CD8-positive, alpha-beta memory T cell (primary cell): ENCODE measurements at places on chromosomes 6 and 20. TPM values are rescaled to one million over a fixed set of nuclear protein-coding genes. Genes with fewer than 3 reads are reported as not detected.

DNA sequence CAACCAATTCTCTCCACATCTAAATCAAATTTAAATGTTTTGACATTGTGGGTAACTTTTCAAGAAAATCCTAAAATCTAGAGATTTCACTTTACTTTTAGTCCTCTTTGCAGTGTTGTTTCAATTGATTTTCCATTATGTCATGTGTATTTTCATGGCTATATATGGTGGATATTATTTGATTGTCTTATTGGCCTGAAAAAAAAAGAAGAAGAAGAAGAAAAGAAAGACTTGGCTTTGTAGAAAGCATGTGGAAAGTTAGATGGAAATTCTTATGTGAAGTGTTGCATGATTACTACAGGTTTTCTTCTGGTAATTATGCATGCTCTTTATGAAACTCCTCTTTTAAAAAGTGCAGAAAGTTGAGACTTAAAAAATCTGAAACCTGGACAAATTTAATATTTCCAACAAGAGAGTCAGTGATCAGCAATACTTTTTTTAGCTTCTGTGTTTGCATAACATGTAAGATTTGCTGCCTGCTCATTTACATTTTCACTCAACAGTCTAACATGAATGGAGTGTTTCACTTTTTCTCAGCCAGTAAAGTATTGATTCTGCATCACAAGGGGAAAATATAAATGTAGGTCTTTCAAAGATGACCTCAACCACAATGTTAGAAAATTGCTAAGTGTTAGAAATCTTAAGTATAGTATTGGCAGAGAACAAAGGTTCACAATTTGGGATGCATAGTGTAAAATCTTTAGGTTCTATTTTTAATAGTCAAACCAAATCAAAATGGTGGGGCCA is 438.7 kb downstream of the BCKDHB start:
- H3K36me3 ChIP-seq = no peaks in the 10 kb centered on the region
- no peak overlapping the region for H3K4me3 ChIP-seq
- no peak overlapping the region for H3K27ac ChIP-seq

DNA sequence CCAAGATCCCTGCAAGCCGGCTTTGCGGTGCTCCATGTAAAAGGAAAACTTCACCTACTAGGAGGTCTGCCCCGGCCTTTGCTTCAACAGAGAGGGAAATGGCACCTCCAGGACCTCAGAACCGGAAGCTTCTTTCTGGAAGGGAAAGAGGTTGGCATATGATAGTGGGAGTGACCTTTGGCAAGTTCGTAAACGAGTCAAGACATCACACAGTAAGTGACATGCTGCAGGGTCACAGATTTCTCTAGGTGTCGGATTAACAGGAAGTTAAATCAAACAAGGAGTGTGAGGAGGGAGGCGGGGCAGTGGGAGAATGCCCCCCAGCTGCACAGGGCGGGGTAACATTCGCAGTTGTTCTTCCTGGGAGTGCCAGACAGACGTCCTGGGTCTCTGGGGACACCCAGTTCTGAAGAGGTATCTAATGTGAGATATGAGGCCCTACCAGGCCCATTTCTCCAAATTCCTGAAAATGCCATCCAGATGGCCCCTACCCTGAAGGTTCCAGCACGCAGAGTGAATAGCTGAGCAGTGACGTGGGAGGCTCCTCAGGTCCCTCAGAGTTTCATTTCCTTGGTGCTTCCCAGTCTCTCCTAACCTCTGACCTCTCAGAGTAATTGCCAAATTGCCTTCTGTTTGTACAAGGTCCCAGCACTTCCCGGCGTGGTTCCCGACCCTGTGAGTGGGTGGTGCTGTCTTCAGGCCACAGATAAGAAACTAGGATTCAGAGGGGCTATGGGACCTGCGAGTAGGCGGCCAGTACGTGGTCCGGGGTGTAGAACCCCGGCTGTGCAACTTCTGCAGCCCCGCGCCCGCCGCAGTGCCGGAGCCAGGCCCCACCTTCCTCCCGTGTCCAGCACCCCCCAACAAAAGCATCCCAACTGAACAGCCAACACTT is 1.9 kb downstream of the RRBP1 start:
- peak overlapping the region; percentile 43 for H3K27ac ChIP-seq
- peak overlapping the region; percentile 4 for H3K4me3 ChIP-seq
- peak; percentile 23 for DNase-seq
- peaks cover 13% of the 10 kb centered on the region for H3K4me1 ChIP-seq
- peaks cover 8% of the 10 kb centered on the region for H3K27me3 ChIP-seq
- H3K36me3 ChIP-seq = no peaks in the 10 kb centered on the region

DNA sequence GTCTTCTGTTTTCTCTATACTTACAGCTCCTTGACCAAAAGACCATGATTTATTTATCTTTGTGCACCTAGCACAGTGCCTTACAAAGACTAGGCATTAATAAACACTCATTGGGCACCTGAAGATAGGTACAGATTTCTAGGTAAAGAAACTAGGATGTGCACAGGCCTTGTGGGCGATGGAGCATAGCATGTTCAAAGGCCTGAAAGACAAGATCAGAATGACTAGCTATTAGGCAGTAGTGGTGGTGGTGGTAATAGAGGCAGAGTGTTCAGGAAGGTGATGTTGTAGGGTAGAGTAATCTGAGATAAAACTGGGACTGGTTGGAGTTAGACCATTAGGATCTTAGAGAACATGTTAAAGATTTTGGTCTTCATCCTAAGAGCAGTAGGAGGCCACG is 3.9 kb downstream of the TXLNB start:
- no peaks in the 10 kb centered on the region for H3K27me3 ChIP-seq
- H3K4me1 ChIP-seq = peaks cover 33% of the 10 kb centered on the region
- H3K27ac ChIP-seq = no peak overlapping the region
- H3K4me3 ChIP-seq = no peak overlapping the region
- no peak for DNase-seq

DNA sequence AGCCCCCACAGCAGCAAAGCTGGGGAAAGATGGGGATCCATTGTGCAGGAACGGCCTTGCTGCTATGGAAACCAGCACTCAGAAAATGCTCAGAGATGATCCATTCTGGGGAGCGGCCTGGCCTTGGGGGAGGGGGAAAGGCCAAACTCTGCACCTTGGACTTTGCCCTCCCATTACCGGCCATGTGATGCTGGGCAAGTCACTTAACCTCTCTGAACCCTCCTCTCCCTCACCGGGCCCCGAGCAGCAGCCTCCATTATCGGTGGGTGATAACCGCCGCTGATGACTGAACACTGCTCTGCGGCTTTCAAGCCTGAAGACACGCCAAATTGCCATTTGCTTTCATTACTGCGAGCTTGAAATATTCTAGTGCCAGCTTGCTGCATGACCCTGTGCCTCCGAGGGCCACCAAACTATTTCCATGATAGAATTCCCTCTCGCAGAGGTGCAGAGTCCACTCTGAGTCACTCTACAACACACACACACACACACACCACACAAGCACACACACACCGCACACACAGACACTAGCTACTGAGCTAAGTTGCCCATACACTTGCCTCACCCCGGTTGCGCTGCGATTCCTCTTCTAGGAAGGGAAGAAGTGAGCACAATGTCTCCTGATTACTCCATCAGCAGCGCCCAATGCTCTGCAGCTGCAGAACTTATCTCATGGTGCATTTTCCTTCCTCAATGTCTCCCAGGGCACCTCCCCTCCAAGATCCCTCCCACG is 20.6 kb upstream of the SIRPA start:
- H3K36me3 ChIP-seq = no peaks in the 10 kb centered on the region
- no peaks in the 10 kb centered on the region for H3K27me3 ChIP-seq
- no peaks in the 10 kb centered on the region for H3K4me1 ChIP-seq
- no peak overlapping the region for H3K4me3 ChIP-seq
- DNase-seq = no peak
- H3K27ac ChIP-seq = no peak overlapping the region

CTNNBL1 gene
- total RNA-seq = 88.9 TPM

CRISP2 gene
- total RNA-seq = not detected

- H3K27me3 ChIP-seq = no peaks in the 10 kb centered on the region
- no peak overlapping the region for H3K4me3 ChIP-seq
- no peak for DNase-seq
- H3K27ac ChIP-seq = no peak overlapping the region
- H3K36me3 ChIP-seq = no peaks in the 10 kb centered on the region
Measured at GRCh38 chr6:6843057-6843627, 254.6 kb downstream of the LY86 start.

DNA sequence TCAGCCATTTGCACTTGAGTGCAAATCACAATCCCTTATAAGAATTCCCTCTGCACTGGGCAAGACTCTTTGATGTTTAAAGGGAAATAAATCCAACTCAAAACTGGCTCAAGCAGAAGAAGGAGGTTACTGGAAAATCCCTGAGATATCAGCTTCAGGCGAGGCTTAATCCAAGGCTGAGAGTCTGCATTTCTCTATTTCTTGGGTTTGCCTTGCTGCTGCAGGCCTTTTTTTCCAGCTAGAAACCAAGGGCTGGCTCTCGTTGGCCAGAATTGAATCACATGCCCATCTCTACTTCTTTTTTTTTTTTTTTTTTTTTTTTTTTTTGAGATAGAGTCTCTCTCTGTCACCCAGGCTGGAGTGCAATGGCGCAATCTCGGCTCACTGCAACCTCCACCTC is 11.7 kb downstream of the HCK start:
- H3K27me3 ChIP-seq = peaks cover 8% of the 10 kb centered on the region
- no peak overlapping the region for H3K27ac ChIP-seq
- no peak for DNase-seq
- no peak overlapping the region for H3K4me3 ChIP-seq
- no peaks in the 10 kb centered on the region for H3K36me3 ChIP-seq
- no peaks in the 10 kb centered on the region for H3K4me1 ChIP-seq

GRCh38 chr6:70176842-70177550 is 125.9 kb downstream of the COL9A1 start:
- no peak for DNase-seq
- no peaks in the 10 kb centered on the region for H3K4me1 ChIP-seq
- no peaks in the 10 kb centered on the region for H3K36me3 ChIP-seq
- no peak overlapping the region for H3K27ac ChIP-seq
- H3K4me3 ChIP-seq = no peak overlapping the region

- no peak overlapping the region for H3K27ac ChIP-seq
- no peaks in the 10 kb centered on the region for H3K36me3 ChIP-seq
- no peaks in the 10 kb centered on the region for H3K4me1 ChIP-seq
- H3K4me3 ChIP-seq = no peak overlapping the region
Measured at GRCh38 chr6:55108134-55109130, 65.9 kb upstream of the HCRTR2 start.

RAB44 gene
- total RNA-seq = not detected

TREML1 gene
- total RNA-seq = not detected

GRCh38 chr6:40520084-40520483 is 67.1 kb downstream of the LRFN2 start:
- no peak overlapping the region for H3K4me3 ChIP-seq
- no peak overlapping the region for H3K27ac ChIP-seq
- H3K36me3 ChIP-seq = no peaks in the 10 kb centered on the region
- no peak for DNase-seq
- H3K4me1 ChIP-seq = no peaks in the 10 kb centered on the region

SLC22A3 gene
- total RNA-seq = not detected

DNA sequence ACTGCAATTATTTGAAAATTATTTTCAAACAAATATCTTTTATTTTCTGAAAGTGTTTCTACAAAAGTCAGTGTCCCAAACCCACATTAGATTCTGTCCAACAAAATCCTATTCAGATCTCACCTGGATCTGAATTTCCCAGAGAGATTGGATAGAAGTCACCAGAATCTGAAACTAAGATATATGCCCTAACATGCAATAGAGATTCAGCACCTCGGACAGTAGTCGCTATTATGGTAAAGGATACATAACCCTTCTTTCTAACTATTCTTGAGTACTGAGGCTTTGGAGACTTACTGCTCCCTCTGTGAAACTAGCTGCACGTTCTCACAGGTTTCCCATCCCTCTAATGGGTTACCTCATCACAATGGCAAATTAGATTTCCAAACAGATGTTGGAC is 151.4 kb downstream of the ID4 start:
- H3K4me3 ChIP-seq = no peak overlapping the region
- no peaks in the 10 kb centered on the region for H3K27me3 ChIP-seq
- H3K4me1 ChIP-seq = no peaks in the 10 kb centered on the region
- DNase-seq = no peak
- H3K27ac ChIP-seq = no peak overlapping the region
- no peaks in the 10 kb centered on the region for H3K36me3 ChIP-seq

GRCh38 chr6:37095997-37096396 is 74.0 kb upstream of the PIM1 start:
- H3K4me3 ChIP-seq = no peak overlapping the region
- H3K4me1 ChIP-seq = no peaks in the 10 kb centered on the region
- H3K27ac ChIP-seq = no peak overlapping the region
- no peak for DNase-seq
- no peaks in the 10 kb centered on the region for H3K36me3 ChIP-seq

OPRM1 gene
- not detected for total RNA-seq

DNA sequence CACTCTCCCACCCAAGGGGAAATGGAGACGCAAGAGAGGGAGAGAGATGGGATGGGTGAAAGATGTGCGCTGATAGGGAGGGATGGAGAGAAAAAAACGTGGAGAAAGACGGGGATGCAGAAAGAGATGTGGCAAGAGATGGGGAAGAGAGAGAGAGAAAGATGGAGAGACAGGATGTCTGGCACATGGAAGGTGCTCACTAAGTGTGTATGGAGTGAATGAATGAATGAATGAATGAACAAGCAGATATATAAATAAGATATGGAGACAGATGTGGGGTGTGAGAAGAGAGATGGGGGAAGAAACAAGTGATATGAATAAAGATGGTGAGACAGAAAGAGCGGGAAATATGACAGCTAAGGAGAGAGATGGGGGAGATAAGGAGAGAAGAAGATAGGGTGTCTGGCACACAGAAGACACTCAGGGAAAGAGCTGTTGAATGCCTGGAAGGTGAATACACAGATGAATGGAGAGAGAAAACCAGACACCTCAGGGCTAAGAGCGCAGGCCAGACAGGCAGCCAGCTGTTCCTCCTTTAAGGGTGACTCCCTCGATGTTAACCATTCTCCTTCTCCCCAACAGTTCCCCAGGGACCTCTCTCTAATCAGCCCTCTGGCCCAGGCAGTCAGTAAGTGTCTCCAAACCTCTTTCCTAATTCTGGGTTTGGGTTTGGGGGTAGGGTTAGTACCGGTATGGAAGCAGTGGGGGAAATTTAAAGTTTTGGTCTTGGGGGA is 754 bp downstream of the TNF start:
- H3K4me1 ChIP-seq = peaks cover 85% of the 10 kb centered on the region
- H3K27me3 ChIP-seq = no peaks in the 10 kb centered on the region
- DNase-seq = no peak
- peak overlapping the region; percentile 60 for H3K27ac ChIP-seq

OR2J2 gene
- not detected for total RNA-seq
